Cerebellar nuclear complex (tissue), 1 donor: ENCODE measurements at places on chromosomes 6 and 20.

- DNase-seq: no peak
Measured at GRCh38 chr20:44785768-44786167, 24.6 kb downstream of the RIMS4 start.

DNA sequence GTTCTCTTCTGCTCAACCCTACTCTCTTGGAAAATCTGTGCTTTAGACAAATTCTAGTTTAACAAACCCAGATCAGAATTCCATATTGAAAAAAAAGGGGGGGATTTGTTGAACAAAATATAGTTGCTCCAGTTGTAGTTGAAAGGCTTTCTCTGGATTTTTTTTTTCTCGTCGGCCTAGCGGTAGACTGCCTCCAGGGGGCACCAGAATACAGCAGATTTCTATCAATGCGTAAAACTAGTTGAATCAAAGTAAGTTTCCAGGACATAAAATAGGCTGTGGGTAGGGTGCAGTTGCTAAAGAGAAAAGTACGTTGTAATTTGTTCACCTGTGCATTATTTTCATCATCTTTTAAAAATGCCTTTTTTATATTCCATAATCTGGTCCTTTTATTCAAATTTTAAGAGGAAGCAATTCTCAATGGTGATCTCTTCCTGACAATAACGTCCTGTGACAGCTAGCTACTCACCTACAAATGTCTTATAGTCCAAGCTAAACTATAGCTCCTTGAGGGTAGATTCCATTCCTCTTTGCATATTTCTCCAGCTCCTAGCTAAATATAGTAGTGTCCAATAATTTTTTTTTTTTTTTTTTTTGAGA is 105.4 kb downstream of the PERP start:
- peak; percentile 25 for DNase-seq

GRCh38 chr6:21208081-21208795 is 385.3 kb upstream of the SOX4 start:
- no peak for DNase-seq

DNA sequence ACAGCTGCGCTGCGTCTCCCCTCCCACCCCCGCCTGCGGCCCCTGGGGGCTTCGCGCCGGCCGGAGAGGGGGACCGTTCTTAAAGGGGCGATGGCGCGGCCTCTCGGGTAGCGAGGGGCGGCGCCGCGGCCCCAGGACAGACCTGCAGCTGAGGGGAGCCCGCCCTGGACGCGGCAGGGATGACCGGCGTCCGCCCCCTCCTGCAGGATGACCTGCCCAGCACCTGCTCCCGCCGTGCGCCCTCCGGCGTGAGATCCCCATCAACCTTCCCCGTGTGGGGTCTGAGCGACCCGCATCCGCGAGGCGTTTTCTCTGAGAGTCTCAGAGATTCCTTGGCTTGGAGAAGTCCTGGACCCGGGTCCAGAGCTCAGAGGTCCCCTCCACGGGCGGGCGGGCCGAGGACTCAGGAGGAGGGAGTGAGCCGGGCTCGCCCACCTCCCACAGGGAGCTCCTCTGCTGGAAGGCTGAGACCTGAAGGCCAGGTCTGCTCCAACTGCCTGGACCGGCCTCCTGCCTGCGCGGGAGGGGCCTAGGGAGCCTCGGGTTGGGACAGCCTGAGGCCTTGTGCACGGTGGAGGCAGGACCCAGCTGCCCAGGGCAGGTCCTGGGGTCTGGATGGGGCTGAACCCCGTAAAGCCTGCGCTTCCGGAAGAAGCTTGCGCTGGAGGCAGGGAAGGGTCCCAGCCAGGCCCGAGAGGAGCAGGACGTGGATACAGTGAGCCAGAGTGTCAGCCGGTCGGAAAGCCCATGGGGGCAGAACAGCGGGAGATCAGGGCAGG is 532 bp upstream of the NKAIN4 start:
- no peak for DNase-seq

DNA sequence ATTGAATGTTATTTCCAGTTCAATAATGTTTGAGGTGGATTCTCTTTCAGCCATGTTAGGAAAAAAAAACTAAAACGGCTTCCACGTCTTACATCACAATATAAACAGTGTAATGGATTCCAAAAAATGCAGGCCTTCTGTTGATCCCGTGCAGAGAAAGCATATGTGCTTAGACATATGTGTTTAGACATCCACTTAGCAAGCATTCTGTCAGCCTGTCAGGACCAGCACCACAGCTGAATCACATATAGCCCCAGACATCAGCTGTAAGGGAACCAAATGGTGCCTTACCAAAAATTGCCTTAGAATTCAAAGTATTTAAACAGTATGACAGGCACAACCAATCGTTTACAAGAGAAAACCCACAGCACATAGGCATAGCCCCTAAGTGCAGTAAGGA is 304.9 kb downstream of the EYA4 start:
- no peak for DNase-seq

DNA sequence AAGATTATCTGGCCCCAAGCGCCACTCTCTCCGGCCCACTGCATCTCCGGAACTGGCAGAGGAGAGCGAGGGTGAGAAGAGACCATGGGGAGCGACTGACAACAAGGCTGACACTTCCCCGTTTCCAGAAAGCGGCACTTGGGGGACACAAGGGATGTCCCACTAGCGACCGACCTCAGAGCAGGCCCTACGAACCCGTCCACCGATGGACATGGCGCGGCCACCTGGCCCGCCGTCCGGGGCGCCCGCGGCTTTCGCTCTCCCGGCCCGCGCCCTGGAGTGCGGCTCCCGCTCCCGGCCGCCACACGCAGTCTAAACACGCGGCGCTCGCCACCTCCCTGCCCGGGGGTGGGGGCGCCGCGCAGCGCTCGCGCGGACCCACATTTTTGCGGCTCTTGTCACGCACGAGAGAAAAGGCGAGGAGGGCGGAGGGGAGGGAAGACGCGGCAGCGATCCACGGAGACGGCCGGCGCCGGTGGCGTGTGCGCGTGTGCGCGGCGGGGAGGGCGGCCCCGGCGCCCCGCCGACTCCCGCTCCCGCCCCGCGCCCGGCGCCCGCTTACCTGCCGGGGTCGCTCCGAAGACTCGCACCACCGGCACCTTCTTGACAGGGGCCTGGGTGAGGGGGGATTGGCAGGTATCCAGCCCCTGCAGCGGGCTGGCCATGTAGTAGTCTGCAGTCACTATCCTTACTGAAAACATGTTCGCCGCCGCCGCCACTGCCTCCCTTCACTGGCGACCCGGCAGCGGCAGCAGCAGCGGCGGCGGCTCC is 645 bp downstream of the REV3L start:
- no peak for DNase-seq

DNA sequence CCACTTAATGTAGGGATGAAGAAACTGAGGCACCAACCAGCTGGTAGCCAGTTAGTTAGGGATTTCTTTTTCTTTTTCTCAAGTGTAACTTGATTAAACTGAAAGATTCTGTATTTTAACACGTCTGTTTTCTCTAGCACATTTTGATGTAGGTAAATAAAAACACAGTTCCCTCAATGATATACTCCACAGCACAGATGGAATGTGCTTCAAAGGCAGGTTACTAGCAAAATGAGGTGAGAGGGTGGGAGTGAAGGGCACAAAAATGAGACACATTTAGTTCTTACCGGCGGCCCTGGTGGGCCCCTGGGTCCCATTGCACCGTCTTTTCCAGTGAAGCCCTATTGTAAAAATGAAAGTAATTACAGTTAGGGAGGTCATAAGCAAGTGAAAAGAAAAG is 108.9 kb downstream of the COL12A1 start:
- no peak for DNase-seq
